Cortex of kidney (tissue), 1 donor: ENCODE measurements at places on chromosomes 13 and 19.

- DNase-seq: no peak
Observed at GRCh38 chr19:18263324-18264136, 10.7 kb downstream of the IQCN start.

- no peak for DNase-seq
Observed at GRCh38 chr13:73776151-73776785, 357.9 kb downstream of the KLF12 start.

- no peak for DNase-seq
Observed at GRCh38 chr19:49855277-49855675, 4.3 kb downstream of the PTOV1 start.

DNA sequence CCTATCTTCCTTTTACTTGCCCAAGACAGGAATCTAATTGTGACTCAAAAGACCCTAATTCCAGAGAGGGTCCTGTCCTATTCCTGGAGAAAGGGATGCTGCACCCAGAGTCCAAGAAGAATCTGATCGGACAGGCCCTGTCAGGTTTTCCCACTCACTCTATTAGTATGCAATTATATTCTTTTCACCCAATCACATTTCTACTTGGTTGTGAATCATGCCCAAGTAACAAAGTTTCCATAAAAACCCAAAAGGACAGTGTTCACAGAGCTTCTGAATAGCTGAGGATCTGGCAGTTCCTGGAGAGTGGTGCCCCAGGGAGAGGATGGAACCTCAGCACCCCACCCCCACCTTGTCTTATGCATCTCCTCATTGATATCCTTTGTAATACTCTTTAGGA is 135.3 kb upstream of the SLITRK5 start:
- DNase-seq: no peak

DNA sequence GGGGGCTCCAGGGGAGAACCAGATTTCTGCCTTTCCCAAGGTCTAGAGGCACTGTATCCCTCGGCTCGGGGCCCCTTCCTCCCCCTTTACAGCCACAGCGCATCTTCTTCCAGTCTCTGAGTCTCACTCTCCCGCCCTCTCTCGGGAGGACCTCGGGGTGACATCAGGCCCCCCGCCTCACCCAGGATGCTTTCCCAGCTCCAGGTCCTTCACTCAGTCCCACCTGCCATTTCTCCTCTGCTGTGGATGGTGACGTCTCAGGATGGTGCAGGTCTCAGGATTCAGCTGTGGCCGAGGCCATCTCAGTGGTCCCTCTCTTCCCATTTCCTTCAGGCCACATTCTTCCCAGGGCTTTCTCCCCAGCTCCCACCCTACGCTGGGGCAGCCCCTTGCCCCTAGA is 13.6 kb upstream of the KDM4B start:
- no peak for DNase-seq

GRCh38 chr19:40155749-40156265 is 35.4 kb upstream of the MAP3K10 start:
- DNase-seq: no peak

- DNase-seq: no peak
Observed at GRCh38 chr13:109687559-109688448, 98.6 kb downstream of the IRS2 start.

DNA sequence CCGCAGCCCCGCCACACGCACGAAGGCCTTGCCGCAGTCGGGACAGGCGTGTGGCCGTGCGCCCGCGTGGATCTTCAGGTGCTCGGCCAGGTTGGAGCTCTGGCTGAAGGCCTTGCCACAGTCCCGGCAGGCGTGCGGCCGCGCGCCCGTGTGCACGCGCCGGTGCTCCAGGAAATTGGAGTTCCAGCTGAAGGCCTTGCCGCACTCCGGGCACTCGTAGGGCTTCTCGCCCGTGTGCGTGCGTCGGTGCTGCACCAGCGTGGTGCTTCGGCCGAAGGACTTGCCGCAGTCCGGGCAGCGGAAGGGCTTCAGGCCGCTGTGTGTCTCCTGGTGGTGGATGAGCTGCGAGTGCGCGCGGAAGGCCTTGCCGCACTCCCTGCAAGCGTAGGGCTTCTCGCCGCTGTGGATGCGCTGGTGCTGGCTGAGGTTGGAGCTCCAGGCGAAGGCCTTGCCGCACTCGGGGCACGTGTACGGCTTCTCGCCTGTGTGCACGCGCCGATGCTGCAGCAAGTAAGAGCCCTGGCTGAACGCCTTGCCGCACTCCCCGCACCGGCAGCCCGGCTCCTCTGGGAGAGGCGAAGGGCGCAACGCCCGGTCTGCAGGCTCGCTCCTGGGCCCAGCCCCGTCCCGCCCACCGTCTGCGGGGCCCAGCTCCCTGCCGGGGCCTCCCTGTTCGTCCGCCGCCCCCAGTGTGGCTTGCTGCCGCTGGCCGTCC is 3.6 kb upstream of the A1BG start:
- no peak for DNase-seq

DNA sequence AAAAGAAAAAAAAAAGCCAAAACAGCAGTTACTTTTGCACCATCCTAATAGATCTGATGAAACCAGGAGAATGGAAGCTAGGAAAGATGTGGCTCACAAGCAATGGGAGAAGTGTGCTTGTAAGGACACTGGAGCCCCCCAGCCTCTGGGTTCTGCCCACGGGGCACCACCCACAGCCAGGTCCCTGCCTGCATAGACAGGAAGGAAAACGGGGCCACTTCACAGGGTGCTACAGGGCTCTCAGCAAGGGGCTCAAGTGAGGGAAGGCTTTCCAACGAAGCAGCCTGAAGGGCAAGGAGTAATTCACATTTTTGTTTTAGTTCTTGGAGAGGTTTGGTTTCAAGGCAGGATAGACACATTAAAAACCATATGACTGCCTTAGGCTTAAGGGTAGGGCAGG is 42.7 kb downstream of the BRD4 start:
- no peak for DNase-seq

DNA sequence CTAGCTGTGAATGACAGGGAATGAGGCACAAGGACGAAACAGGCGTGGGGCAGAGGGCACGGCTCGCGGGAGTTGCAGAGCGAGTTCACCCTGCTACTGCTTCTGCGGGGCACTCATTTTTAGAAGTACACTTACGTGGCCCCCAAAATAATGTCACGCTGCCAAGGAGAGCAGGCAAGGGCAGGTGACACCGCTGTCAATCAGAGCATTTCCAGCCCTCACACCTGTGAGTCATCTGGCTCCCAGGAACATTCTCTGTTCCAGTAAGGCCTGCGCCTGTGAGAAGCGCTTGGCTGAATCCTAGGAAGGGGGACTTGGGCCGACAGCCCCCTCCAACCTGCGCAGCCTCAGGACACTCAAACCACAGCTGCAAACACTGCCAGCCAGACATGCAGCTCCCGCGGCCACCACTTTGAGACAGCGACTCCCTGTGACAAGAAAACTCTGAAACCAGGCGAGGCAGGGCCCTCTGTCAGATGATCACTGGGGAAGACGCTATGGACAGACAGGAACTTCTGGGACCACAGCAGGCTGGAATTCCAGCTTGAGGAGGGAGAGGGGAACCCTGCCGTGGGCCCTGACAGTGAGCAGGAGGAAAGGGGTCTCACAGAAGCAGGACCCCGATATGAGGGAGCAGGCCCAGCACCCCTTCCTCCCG is 12.7 kb downstream of the DOT1L start:
- no peak for DNase-seq

GRCh38 chr13:25678398-25678797 is 306.6 kb downstream of the ATP8A2 start:
- no peak for DNase-seq

- no peak for DNase-seq
Observed at GRCh38 chr13:31225998-31226675, 26.4 kb downstream of the B3GLCT start.

- no peak for DNase-seq
Observed at GRCh38 chr19:18520848-18521691, 800 bp downstream of the ELL start.

GRCh38 chr13:23621316-23621645 is 51.1 kb downstream of the TNFRSF19 start:
- no peak for DNase-seq

DNA sequence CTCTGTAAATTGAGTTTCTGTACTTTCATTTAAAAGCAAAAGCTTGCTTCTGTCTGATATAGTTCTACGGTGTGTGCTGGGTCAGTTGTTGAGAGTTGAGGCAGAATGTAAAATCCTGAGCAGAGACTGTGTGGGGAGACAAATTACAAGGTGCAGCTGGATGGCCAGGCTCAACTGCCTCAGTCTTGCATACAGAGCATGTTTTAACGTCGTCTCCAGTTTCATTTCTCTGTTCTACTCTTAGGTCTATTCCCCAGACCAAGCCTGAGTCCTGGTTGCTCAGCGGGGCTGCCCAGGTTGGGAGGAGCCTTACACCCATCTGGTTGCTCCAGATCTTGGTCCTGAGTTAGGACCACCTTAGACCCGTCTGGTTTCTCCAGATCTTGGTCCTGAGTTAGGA is 54.4 kb upstream of the MEDAG start:
- no peak for DNase-seq

- DNase-seq: no peak
Observed at GRCh38 chr19:19304186-19304965, 15.9 kb downstream of the SUGP1 start.
